ENCODE measurements at places on chromosomes 12 and 14.

GRCh38 chr12:47829584-47829983, 9.9 kb upstream of the HDAC7 start:
- no peak for DNase-seq

DNA sequence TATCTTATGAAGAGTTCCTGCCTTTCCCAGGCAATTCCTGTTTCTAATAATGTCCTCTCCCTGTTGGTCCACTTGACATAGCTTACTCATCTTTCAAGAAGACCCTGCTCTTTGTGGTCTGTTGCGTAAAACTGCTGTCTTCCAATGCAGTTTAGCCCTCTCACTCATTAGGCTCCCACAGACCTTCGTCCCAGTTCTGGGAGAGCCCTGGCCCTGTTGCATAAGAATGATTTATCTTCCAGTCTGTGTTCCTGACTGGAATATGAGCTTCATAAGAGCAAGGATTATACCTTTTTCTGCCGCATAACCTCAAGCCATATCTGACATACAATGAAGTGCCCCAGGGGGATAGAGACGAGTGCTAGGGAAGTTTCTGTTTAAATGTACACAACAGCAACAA, 365.9 kb upstream of the NOVA1 start:
- no peak for DNase-seq

- DNase-seq, result no peak
These were observed 37.7 kb upstream of the MANSC4 start for GRCh38 chr12:27817766-27818165.

DNA sequence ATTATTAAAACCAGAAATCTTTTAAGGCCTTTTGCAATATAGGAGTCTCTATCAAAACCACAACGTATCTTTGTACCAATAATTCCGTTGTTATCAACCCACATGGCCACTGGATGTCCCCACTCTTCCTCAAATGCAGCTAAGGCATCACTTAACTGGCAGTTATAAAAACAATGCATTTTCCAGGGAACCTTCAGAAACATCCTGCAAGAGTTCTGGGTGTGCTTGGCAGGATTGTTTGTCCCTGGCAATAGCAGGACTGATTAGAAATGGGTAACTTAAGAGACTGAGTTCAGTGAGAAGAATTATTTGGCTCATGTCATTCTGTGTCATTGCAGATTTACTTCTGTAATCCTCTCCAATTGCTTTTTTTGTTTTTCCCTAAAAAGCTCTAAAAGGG, 112.0 kb downstream of the SLC15A5 start:
- peak; percentile 54 for DNase-seq

GRCh38 chr14:100819453-100819828, 6.5 kb upstream of the MEG3 start:
- DNase-seq, result no peak

GRCh38 chr12:109084425-109084824, 8.8 kb downstream of the ALKBH2 start:
- DNase-seq, result no peak

DNA sequence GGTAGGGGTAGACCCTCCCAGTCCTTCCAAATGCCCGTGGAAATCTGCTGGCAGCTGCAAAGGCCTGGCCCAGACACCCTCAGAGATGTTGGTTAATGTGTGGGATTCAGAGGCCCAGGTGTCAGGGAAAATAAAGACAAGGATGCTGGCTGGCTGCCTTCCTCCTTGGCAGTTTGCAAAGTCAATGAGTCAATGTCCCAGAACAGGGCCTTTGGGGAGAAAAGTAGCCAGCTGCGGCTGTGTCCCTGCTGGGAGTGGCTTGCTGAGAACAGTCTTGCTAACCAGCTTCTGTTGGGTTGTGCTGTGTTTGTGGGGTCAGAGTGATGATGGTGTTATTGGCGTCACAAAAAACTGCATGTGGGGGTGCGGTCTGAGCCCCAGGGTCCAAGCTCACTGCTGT, 29.2 kb downstream of the GLRX5 start:
- DNase-seq, result no peak

DNA sequence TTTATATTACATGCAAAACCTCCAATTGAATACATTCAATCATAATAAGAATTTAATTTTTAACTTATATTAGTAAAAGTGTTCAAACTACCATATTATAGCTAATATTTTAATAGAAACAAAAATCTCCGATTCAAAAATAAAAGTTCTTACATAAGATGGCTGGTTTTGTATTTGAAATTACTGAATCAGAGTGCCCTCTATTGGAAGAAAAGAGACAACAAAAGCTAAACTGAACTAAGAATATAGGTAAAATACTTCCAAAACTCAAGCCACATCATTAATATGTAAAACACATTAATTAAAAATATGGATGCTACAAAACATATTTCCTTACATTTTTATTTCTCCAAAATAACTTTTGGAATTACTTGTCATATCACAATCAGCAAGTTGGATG, 120.3 kb downstream of the GARIN6 start:
- no peak for DNase-seq

GRCh38 chr12:16154990-16155389, 122.5 kb downstream of the SLC15A5 start:
- DNase-seq, result no peak

GRCh38 chr14:72598306-72598705, 295.6 kb downstream of the DPF3 start:
- no peak for DNase-seq

DNA sequence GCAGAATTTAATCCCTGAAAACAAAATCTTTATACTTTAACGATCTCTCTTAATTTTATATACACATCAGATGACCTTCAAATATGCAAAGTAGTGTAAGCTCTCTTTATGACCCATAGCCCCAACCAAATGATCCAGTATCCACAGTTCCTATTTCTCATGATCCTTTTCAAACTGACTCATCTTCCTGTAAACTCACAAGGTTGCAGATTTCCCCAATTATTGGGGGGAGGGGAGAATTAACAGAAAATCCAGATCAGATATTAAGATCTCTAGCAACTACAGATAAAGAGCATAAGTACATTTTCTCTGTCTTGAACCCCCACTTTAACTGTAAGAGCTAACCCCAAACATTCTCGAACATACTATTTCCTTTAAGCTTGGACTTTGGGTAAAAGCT, 12.5 kb downstream of the GNS start:
- DNase-seq, result no peak

GRCh38 chr14:48731260-48731659, 854.9 kb downstream of the RPS29 start:
- no peak for DNase-seq

- DNase-seq, result no peak
These were observed 56.5 kb upstream of the BCAT1 start for GRCh38 chr12:25005376-25005775.

DNA sequence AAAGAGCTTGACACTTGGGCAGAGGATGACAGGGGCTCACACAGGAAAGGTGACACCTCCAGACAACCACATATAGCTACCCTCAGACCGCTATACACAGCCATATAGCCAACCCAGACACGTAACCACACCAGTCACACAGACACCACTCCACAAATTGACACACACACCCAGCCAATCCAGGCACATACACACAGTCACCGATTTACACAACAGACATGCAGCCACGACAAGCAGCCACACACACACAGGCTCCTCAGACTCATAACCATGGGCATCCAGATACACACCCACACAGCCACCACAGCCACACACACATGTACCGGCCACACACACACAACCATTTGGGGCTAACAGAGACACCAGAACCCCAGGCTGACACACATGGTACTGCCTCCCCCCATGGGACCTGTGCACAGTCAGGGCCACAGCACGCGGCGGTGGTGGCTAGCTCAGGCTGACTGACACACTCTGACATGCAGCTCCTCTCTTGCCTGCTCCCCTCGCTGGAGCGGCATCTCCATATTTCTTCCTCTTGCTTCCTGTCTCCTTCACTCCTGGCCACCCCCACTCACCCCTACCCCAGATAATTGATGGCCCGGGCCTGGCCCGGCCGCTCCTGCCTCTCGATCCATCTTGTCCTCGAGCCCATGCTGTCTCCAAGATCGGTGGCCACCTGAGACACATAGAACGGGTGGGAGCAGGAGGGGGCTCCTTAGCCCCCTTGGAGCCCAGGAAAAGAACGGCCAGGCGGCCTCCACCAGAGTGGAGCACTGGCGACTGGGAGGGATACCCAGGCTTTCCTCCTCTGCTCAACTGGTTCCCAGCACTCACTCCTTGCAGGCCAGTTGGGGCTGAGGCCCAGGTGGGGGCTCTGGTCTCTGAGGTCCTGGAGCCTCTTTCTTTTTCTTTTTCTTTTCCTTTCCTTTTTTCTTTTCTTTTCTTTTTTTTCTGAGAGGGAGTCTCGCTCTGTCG, 6.0 kb upstream of the SHMT2 start:
- no peak for DNase-seq

- DNase-seq, result no peak
These were observed 25.6 kb upstream of the CHPT1 start for GRCh38 chr12:101671833-101672232.

DNA sequence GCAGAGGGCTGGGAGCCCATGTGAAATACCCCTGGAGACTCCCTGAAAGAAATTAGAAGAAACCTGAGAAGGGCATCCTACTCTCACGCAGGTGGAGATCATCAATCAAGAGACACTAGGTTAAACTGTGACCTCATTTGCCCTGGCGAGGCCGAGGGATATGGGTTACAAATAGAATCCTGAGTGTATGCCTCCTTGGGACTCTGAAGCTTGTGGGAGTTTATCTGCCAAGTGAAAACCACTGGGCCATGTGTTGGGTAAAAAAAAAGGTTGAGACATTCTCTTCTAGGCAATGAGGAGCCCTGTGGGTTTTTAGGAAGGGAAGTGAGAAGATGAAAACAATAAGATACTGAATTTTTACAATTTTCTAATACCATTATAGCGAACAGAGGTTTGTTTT, 160.7 kb upstream of the ARID2 start:
- DNase-seq, result no peak

- no peak for DNase-seq
These were observed 108.9 kb upstream of the RESF1 start for GRCh38 chr12:31850268-31850667.

GRCh38 chr14:104930526-104931303, 6.0 kb downstream of the PLD4 start:
- DNase-seq, result no peak

DNA sequence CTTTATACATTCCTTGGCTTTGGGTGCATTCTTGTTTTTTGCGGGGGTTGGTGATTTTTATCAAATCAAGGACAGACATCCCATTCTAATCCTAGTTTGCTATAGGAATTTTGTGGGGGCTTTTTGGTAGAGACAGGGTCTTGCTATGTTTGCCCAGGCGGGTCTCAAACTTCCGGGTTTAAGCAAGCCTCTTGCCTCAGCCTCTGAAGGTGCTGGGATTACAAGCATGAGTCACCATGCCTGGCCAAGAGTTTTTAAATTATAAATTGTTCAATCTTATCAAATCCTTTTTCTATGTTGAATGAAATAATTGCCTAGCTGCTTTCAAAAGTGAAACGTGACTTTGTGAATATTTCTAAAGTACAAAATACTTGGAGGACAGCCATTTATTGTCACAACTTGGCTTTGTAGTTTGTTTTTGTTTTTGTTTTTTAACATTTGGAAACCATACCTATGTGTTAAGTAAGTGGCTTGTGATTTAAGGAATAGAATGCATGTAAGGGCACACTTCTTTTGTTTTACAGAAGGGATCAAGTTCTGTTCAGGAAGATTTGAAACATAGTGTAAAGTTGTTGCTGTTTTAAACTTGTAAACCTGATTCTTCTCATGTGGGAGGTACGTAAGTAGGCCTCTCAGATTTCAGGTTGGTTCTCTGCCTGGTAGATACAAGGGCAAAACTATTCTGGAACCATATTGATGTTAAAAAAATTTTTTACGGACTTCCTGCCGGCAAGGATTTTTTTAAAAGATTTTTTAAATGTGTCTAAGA, 13.4 kb downstream of the MARK3 start:
- DNase-seq, result no peak

- DNase-seq, result no peak
These were observed 35.3 kb downstream of the NUBPL start for GRCh38 chr14:31596342-31597095.

DNA sequence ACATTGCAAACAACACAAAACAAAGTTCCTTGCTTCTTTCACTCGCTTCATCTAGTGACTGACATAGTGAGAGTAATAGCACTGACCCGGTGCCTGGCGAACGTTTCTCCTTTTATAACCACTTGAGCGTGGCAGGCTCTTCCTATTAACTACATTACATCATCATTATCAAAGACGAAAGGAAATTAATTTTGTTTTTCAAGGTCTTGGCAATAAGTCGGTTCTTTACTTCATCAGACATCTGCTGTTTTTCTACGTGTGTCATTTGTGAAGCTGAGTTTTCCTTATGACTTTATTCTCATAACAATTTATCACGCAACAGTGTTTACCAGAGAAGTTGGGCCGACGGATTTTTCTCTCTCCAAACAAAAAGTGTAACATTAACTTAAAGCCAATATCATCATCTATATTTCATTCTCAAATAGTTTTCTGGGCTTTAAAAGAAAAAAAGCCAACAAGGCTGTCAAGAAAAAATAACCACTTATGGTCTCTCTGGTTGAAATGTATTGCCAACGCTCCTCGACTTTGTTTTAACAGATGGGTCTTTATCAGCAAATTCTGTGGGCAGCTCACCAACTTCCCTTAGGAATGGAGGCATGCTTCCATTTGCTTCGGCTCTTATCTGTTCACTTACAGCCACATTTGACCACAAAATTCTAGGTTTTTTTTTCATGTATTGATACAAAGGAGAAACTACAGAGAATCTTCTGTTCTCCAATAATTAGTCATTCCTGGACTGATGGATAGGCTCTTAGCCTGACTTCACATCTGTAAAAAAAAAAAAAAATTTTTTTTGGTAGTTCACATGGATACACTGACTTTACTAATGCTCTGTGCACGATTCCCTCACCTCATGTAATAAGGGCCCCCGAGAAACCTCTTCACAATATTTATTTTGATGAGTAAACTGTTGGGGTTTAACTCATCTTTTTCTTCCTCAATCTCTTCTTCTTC, 97.1 kb upstream of the CDKN3 start:
- no peak for DNase-seq

DNA sequence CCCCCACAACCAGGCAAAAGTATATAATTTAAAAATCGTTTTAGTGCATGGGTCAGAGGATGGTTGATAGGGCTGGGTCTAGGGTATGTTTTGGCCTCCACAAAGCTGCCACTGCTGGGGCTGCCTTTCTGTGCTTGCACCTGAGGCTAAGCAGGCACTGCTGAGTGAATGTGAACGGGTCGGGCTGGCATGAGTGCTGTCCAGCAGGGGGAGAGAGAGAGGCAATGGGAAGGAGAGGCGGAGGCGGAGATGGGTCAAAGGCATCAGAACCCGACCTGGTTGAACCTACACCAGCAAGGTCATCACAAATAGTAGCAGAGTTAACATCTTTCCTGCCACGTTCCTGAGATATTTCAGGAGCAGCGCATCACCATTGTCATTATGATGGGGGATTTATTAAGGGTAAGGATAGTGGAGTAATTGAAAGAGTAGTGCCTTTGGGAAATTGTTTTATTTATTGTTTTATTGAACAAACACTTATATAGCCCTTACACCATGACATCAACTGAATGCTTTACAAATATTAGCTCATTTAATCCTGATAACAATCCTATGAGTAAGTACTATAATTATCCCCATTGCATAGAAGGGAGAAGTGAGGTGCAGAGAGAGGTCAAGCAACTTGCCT, 5.8 kb upstream of the NRXN3 start:
- peak; percentile 52 for DNase-seq

GRCh38 chr14:81986005-81986404, 452.4 kb upstream of the SEL1L start:
- DNase-seq, result no peak

- DNase-seq, result no peak
These were observed 168.9 kb downstream of the ESR2 start for GRCh38 chr14:64125270-64125669.

Measured in Caco-2 (cell line).